Fibroblast of mammary gland (primary cell): ENCODE measurements at places on chromosomes 5 and 9.

DNA sequence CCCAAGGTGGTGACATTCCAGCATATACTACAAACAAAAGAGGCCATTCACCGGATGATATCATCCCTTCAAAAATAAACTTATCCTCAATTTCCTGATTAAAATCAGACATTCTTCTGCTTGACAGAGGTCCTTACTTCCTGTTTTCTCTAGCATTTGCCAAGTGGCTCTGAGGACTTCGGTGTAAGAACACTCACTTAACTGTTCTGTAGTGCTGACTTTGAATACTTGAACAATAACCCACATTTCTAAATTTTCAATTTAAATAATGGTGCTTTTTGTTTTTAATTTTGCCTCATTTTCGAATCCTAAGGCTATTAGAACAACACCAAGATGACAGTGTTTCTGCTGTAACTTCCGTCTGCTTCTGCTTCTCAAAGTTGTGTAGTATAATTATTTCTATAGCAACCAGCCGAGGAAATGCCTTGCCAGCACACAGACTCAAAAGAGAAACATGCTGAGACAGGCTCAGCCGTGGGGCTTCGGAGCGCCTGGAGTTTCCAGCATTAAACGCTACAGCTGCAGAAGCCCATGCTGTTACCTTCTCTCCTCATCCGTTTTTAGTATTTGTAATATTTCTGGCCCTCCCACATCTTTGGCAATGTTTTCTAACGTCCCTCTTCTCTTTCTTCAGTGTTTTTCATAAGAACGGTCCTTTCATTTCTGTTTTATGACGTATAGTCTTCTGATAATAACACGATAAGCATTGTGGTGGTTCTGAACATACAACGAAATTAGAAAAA lies 19.5 kb upstream of the ANXA1 start:
- peak; percentile 79 for DNase-seq

- no peak for DNase-seq
Measured at GRCh38 chr5:56700711-56701110, 114.6 kb upstream of the MAP3K1 start.

DNA sequence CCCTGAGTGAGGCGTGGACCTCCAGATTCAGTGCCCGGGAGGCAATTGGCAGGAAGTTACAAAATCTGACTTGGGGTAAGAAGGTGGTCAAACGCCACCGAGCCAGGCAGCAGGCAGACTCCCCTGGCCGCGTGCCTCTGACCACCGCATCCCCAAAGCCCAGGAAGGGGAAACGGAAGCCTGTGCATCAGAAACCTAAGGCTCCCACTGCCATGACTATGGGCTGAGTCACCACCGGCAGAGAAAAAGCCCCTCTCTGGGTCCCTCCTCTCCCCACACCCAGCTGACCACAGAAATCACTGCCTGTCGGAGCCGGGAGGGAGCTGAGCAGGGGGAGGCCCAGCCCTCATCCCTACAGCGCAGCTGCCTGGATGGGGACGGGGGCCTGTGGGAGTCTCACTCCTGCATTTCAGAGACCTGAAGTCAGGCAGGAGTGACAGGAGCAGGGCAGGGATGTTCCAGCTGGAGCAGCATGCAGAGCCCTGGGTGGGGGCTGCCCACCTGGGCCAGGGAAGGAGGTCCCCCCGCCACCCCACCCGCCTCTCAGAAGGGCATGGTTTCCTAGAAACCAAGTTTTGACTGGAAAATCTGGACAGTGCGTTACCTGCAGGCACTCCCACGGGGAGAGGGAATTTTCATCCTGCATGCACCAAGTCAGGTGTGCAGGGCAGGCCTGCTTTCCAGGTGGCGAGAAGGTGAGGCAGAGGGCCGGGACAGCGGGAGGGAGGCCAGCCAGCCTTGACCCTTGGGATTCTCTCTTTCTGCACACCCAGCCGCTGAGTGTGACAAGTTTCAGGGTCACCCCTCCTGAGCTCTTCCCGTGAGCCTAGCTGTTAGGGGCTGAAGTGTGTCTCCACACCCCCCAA lies 68.2 kb downstream of the LRSAM1 start:
- peak; percentile 97 for DNase-seq

GRCh38 chr9:89139455-89139854 lies 39.2 kb downstream of the SHC3 start:
- DNase-seq = no peak

- DNase-seq = no peak
Measured at GRCh38 chr9:23309800-23310199, 516.2 kb downstream of the ELAVL2 start.

DNA sequence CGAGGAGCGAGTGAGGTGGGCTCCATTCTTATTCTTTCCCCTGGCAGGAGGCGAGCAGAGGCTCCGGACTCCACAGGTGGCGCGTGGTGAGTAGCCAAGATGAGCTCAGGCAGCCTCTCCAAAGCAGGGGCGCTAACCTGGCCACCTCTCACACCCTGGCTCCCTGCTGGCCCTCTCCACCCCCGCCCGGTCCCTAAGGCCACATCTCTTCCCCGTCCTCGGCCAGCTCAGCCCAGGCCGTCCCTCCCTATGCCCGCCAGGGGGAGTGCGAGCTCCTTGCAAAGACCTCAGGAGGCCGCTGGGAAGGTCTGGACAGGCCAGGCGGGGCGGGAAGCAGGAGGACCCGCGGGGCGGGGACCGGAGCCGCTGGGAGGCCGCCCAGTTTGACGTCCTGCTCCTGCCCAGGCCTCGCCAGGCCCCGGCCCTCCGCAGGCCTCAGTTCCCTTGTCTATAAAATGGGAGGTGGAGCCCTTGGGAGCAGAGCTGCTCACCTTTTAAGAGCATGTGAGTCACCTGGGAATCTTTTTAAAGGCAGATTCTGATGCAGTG lies 46.3 kb upstream of the GGTA1 start:
- peak; percentile 91 for DNase-seq

- DNase-seq = no peak
Measured at GRCh38 chr9:134208981-134209725, 44.8 kb upstream of the RNU6ATAC start.

GRCh38 chr5:95177456-95177855 lies 107.4 kb downstream of the MCTP1 start:
- no peak for DNase-seq

- DNase-seq = no peak
Measured at GRCh38 chr9:75850459-75851200, 39.8 kb upstream of the PCSK5 start.

DNA sequence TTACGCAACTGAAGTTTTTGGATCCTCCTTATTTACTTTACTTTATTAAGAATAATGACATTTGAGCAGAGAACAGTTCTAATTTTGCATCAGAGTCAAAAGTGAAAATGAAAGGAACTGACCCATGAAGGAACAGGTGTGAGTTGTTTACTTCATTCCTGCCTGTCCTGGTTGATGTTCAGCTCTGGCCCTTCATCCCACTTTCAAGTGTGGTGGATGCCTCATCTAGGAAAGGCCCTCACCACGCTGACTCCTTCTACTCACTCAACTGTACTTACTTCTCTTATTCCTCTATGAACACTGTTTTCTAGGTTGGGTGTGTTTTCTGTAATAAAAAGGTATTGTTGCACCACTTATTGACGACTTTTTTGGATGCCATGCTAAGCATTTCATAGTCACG lies 61.8 kb upstream of the PLEKHG4B start:
- no peak for DNase-seq

GRCh38 chr9:132783006-132783405 lies 95.1 kb downstream of the AK8 start:
- no peak for DNase-seq
